Peyer's patch (tissue), 4 donors: ENCODE measurements at places on chromosomes 5 and 9.

DNA sequence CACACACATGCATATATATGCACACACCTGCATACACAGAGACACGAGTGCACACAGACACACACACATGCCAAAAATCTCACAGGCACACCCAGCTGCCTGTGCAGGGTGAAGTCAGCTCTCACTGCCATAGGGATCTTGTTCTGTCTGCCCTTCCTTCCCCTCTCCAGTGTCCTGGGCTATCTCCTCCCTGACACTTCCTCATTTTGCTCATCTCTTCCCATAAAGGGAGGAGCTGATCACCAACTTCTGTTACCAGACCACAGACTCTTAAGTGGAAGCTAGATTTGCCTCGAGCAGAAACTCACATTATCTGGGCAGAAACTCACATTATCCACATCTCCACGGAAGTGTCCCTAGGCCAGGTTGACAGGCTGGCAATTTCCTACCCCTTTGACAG, 28.7 kb downstream of the LCP2 start:
- DNase-seq, result no peak

- DNase-seq, result no peak
Measured at GRCh38 chr9:96449523-96449844, 485 bp upstream of the HABP4 start.

- no peak for DNase-seq
Measured at GRCh38 chr5:178576591-178577351, 13.4 kb downstream of the COL23A1 start.

DNA sequence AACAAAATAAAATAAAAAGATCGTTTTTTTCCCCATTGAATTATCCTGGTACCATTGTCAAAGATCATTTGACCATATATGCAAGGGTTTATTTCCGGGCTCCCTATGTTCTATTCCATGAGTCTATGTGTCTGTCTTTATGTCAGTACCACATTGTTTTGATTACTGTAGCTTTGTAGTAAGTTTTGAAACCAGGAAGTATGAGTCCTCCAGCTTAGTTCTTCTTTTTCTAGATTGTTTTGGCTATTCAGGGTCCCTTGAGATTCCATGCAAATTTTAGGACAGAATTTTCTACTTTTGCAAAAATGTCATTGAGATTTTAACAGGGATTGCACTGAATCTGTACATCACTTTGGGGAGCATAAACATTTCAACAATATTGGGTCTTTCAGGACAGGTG, 18.7 kb upstream of the EEIG1 start:
- no peak for DNase-seq

- DNase-seq, result no peak
Measured at GRCh38 chr5:112977440-112977861, 853 bp downstream of the DCP2 start.

DNA sequence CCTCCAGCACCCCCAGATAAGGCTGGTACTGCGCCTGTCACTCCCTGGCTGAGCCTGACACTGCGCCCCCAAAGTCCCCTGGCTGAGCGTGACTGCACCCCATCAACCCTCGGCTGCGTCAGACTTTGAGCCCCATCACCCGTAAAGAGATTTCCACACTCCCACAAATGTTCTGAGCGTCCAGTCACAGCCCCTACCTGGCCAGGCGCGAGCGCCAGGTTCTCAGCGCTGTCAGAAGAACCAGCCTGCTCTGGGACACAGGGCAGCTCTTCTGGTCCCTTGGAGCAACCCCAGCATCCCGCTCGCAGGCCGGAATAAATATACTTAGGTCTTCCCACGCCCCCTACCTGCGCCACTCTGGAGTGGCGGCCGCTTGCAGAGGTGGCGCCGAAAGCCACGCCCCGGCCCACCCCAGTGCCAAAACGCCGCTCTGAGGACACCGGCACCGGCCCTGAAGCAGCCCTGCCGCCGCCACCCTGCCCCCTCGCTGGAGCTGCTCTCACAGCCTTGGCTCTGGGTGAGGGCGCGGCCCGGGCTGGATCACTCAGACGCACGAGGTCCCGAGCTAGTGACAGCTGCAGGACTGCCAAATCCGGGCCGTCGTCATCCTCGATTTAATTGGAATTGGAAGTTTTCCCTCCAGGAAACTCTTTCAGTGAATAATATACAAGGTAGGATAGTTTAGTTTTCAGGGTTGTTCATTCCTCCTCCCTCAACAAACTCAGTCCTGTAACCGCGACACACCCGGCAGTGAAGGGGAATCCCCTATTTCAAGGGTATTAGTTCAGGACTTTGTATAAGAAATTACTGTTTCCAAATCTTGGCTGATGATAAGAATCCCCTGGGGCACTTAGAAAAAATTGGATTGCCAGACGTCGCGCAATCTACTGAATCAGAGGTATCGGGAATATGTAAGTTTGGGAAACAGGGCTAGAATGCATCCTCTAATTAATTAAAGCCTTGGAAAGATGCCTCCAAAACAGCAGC, 1.2 kb upstream of the CEMIP2 start:
- DNase-seq, result peak; percentile 91

DNA sequence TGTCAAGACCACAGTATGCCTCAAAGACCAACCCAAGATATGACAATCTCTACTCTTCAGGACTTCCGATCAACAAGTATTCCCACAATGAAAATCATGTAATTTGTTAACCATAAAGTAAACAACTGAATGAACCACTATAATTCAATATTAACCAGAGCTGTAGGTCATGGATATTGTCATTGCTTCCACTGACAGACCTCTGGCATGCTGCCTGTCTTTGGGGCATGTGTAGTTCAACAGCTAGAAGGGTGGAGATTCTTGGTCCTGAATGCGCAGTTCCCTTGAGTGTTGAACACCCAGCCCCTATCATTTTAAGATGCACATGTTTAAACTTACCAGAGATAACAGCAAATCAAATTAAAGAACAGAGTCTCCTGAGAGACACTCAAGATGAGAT, 283.0 kb downstream of the CEMIP2 start:
- DNase-seq, result no peak

DNA sequence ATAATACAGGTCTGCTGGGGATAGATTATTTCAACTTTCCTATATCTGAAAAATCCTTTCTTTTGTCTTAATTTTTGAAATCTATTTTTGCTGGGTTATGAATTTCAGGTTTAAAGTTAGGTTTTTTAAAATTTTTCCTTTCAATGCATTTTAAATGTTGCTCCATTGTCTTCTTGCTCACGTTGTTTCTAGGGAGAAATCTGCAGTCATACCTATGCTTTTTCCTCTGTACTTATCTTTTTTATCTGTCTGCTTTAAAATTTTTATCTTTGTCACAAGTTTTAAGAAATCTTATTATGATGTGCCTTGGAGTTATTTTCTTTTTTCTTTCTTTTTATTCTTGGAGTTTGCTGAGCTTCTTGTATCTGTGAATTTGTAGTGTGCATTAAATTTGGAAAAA, 412.0 kb upstream of the KIF2A start:
- no peak for DNase-seq

DNA sequence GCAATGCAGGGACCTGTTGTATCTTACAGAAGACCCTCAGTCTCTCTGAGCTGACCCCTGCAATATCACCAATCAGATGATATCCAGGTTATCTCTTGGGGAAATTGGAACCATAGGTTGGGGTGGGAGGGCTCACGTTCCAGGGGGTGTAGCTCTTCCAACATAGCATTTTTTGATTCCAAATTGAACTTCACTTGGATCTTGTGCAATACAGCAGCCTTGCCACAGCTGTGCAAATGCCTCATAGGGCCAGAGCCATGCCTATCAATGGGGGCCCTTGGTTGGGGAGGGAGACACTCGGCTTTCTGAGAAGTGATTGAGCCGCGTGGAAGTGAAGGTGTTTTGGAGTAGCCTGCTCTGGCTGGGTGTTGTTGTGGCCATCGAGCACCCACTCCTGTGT, 117.2 kb upstream of the PITX1 start:
- DNase-seq, result no peak

DNA sequence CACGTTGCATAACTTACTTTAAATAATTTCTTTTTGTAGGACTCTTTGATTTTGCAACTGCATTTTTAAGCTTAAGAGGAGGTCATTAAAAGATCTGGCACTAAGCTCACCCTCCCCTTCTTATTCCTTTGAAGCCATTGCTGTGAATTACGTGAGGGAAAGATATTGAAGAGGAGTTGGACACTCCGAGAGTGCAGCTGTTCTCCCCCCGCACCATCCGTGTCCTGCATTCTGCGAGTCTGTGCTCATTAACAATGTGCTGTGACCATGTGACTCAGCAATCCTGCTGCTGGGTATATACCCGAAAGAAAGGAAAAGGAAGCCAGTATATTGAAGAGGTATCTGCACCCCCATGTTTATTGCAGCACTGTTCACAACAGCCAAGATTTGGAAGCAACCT, 40.0 kb downstream of the NXNL2 start:
- no peak for DNase-seq

- no peak for DNase-seq
Measured at GRCh38 chr9:68852941-68853340, 147.9 kb downstream of the PIP5K1B start.

DNA sequence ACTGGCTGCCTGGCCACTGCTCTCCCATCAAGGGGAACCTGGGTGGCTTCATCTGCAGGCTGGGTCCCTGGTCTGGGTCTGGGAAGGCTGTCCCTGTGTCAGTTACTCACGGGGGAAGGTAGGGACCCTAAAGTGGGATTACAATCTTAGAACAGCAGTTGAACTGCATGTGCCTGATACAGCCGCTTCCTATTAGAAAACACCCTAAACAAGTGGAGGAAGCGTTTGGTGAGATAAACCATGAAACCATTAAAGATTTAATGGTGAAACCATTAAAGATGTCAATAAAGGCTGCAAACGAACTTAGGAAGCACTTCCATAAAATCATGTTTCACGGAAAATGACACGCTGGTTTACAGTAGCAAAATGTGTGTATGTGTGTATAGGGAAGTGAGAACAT, 2.5 kb upstream of the GFI1B start:
- no peak for DNase-seq

- DNase-seq, result no peak
Measured at GRCh38 chr9:33155393-33155792, 11.7 kb downstream of the B4GALT1 start.

GRCh38 chr5:126098330-126099017, 324.7 kb upstream of the GRAMD2B start:
- no peak for DNase-seq

DNA sequence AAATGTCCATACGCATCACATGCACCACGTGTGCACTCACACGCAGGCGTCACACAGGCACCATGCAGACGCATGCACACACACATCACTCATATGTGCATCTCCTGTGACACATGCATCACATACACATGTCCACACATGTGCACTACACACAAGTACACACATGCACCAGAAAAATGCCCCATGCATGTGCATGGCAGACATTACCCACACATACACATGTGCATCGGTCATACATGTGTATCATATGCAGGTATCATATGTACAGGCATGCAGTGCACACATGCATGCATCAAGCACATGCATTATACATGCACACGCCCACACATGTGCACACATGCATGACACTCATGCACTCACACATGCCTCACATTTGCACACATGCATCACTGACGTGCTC, 26.1 kb downstream of the ADAMTS2 start:
- DNase-seq, result no peak

DNA sequence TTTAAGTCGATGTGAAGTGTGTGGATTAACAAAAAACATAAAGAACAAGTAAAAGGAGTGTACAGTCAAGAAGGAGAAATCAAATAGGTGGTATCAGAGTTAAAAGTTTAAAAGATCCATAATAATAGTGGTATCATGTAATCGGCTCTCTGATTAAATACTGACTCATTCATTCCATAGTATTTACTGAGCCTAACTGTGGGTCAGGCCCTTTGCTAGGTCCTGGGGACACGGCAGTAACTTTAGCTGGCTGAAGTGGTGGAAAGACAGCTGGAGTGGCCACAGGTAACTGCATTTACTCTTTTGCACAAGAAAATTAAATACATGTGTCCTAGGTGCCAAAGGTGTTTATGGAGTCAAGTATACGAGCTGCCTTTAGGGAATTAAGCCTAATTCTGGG, 124.0 kb downstream of the GNAQ start:
- DNase-seq, result no peak

GRCh38 chr5:109898269-109899162, 208.8 kb downstream of the MAN2A1 start:
- no peak for DNase-seq

DNA sequence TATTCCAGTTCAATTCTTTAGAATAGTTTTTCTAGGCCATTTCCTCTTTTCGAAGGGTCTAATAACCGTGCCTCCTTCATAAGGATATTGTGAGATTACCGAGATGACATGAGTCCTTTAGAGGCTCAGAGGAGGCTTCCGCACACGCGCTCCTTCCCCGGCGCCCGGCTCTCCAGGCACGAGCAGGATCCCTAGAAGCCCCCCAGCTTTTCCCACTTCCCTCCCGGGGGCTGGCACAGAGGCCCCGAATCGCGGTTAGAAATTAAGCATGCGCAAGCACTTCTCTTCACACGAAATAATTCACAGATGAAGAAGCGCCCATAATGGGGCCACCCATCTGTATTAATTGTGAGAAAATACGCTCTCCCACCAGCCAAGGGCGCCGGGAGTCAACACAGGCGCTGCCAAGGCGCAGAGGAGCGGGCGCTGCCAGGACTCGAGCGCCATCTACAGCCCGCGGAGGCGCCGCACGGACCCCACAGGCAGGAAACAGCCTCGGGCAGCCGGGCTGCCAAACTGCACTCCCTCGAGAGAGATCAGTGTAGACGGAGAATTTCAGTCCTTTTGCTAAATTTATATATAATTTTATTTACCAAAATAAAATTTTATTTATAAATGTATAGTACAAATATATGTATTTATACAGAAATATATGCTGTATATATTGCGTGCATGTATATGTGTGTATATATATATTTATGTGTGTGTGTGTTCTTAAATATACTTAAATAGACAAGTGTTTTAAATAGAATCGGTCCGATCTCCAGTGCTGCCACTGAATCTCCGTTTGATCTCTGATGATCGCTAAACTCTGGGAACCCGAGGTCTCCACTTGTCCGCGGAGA, 258.1 kb upstream of the NFIL3 start:
- DNase-seq, result peak; percentile 84

DNA sequence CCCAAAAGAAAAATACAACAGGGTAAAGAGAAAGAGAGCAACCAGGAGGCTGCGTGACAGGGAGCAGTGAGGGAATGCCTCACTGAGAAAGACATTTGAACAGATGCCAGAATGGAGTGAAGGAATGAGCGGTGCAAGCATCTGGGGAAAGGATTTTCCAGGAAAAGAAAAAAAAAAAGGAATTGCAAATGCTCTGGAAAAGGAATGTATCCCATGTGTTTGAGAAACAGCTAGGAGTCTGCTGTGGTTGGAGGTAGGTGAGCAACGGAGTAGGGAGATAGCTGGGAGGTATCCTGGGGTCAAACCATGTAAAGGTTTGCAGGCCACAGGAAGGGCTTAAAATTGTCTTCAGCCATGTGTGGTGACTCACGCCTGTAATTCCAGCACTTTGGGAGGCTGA, 23.6 kb upstream of the CEMIP2 start:
- DNase-seq, result no peak

DNA sequence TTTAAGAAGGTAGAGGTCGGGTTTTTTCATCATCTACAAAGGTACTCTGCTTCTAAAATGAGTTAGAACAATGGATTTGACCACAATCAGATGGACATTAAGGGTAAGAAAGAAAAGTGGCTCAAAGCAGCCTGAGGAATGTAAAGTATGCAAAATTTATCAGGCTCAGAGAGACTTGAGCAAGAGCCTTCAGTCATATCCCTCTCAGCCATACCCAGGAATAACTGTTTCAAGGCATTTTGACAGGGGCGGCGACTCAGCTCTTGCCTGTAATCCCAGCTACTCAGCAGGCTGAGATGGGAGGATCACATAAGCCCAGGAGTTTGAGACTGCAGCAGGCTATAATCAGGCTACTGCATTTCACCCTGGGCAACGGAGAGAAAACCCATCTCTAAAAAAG, 38.8 kb upstream of the ANXA2R start:
- DNase-seq, result no peak
